ENCODE measurements at places on chromosomes 5 and 9.

DNA sequence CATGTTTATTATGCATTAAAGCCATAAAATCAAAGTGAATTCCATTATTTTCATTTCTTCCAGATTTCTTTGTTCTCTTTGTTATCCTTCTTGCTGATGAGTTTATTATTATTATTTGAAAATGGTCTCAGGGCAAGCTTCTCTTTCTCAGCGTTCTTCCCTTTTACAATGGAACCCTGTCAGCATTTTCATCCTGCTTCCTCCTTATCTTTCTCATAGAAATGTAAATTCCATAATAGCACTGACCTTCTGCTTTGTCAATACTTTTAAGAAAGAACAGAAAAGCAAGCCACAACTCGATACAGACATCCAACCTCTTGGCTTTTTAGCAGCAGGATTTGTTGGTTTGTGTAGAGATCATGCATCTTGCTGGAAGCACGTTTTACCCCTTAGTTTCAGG is 114.0 kb upstream of the BASP1 start:
- DNase-seq = no peak

- DNase-seq = no peak
Measured at GRCh38 chr9:115930472-115930871, 223.1 kb upstream of the PAPPA start.

- no peak for DNase-seq
Measured at GRCh38 chr5:120137582-120137981, 326.5 kb upstream of the PRR16 start.

- DNase-seq = no peak
Measured at GRCh38 chr9:81564632-81565031, 124.7 kb downstream of the TLE1 start.

- DNase-seq = peak; percentile 75
Measured at GRCh38 chr5:170466988-170467707, 36.7 kb upstream of the KCNIP1 start.

DNA sequence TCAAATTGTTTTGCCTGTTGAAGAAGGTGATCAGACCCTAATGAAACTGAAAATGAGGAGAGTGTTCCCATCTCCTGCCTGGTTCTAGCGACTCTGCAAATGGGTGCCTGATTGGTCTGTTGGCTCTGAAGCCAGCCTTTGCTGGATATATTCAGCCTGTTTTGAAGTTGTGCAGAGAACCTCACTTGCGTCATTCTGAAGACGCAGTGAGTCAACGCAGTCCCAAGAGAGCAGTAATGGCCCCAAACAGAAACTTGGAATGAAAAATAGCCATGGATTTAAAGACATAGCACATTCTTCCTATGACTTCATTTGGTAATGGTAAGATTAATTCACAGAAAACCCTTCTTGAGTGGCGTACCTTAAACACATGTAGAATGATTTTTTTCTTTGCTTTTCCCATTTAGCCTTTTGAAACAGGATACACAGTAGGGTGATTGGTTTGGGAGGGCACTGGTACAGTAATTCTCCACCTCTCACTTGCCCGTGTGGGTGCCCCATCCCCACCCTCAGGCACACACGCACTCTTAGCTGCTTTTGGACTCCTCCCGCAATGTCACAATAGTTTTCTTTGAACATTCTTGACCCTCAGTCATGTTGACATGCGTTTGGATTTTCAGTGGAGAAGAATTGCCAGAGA is 54.1 kb upstream of the ABL1 start:
- no peak for DNase-seq

- DNase-seq = no peak
Measured at GRCh38 chr5:131416729-131417128, 152.9 kb downstream of the CDC42SE2 start.

DNA sequence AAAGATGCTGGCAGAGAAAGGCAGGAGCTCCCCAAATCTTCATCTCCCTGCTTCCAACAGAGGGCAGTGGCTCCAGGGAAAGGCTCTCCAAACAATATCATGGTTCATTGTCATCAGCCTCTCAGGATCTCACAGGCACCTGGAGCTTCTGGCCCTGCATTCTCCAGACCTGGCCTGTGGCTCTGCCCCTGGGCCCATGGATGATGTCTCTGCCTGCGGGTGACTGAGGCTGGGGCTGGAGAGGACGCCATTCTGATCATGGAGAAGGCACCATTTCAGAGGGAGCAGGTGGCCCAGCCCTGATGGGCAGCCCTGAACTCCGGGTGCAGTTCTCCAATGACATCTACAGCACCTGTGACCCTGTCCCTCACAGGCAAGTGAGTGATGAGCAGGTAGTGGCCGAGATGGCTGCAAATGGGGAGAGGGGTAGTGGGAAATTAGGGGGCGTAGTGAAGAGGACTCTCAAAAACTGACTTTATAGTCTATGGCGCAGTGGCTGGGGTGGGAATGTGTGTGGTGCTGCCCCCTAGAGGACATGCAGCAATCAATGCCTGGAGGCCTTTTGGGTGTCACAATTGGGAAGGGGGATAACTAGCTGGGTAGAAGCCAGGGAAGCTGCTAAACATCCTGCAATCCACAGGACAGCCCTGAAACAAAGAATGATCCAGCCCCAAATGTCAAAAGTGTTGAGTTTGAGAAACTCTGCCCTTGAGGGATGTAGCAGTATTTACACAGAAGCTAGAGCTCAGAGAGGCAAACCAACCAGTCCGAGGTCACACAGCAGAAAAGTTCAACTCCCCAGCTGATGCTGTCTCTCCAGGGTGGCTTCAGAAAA is 3.2 kb downstream of the SH3PXD2B start:
- no peak for DNase-seq

GRCh38 chr5:176396330-176396729 is 7.8 kb downstream of the HIGD2A start:
- DNase-seq = no peak

GRCh38 chr9:135002336-135002735 is 84.6 kb upstream of the FCN1 start:
- no peak for DNase-seq

DNA sequence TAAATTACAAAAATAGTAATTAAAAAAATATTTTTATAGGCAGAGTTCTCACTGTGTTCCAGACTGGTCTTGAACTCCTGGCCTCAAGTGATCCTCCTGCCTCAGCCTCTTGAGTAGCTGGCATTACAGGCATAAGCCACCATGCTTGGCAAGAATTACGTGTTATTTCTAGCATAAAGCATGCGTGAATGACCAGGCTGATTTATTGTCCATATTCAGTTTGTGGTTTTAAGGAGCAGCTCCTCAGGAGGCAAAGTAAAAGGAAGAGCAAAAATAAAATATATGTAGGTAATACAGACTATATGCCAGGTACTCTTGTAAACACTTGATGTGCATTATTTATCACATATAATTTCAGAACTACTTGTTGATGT is 7.1 kb upstream of the CD180 start:
- DNase-seq = no peak

- no peak for DNase-seq
Measured at GRCh38 chr5:129617206-129617605, 130.7 kb upstream of the MINAR2 start.

DNA sequence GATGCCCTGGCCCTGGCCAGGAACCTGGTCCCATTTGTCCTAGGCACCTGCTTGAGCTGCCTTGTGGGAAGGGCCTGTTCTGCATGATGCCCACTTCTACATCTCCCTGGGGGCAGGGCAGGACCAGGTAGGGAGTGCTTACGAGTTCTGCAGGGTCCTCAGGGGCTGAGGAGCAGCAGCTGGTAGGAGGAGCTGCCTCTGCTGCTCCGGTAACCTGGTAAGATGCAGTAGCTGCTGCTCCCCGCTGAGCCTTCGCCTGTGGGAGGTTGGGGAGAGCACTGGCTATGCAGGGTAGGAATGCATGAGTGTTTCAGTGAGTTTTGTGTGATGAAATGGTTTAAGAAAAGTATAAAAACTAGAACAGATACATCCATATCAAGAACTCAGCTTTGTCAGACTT is 13.6 kb downstream of the LRRC8A start:
- no peak for DNase-seq

DNA sequence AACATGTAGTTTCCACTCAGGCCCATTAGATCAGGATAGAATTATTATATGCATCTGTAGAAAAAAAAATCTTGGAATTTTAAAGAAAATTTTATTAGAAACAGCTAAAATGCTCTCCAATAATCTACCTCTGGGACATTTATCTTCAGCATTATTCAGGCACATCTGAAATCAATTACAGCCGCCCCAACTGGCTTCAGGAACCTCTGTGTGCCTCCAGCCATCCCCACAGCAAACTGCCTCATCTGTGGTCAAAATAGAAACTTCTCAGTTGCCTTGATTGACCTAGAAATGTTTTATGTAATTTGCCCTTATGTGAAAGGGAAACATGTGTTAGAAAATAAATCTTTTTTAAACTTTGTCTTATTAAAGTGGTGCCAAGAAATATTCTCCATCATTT is 120.1 kb upstream of the LPAR1 start:
- DNase-seq = no peak

DNA sequence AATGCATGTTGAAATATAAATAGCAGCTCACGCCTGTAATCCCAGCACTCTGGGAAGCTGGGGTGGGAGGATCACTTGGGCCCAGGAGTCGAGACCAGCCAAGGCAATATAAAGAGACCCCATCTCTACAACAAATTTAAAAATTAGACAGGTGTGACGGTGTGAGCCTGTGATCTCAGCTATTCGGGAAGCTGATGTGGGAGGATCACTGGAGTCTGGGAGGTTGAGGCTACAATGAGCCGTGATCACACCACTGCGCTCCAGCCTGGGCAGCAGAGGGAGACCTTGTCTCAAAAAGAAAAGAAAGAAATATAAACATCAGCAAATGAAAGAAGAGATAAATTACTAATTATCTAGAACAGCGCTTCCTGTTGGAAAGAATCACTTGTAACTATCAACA is 105.0 kb downstream of the MAPKAP1 start:
- DNase-seq = no peak

DNA sequence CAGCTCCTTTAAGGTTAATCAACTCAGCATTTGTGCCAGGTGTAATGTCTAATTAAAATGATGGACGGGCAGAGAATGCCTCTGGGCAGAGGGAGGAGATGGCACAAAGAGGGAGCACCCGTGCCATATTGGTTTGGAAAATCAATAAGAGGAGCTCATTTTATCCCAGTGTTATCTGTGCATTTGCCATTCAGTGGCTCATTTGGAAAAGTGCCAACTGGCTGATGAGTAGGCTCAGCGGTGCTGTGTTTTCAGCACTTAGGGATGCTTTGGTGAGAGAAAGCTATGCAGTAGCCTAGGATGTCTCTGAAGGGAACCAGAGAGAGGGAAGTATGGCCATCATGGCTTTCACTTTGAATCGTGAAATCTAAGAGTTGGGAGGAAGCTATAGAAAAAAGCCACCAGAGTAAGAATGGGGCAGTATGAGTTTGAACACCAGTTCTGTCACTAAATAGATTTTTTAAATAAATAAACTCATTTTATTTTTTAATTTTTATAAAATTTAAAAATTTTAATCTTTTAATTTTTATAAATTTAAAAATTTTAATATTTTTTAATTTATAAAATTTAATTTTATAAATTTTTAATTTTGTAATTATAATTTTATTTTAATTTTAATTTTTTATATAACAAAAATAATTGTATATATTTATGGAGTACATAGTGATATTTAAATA is 472.8 kb downstream of the BRINP1 start:
- no peak for DNase-seq

DNA sequence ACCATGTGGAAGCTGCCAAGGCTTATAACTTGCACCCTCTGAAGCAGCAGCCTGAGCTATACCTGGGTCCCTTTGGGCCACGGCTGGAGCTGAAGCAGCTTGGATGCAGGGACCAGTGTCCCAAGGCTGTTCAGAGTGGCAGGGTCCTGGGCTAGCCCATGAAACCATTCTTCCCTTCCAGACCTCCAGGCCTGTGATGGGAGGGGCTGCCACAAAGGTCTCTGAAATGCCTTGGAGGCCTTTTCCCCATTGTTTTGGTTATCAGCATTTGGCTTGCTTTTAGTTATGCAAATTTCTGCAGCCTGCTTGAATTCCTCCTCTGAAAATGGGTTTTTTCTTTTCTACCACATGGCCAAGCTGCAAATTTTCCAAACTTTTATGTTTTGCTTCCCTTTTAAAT is 433.7 kb upstream of the ACO1 start:
- no peak for DNase-seq

- no peak for DNase-seq
Measured at GRCh38 chr5:113027015-113027414, 50.4 kb downstream of the DCP2 start.

GRCh38 chr9:131700076-131700475 is 39.8 kb downstream of the RAPGEF1 start:
- DNase-seq = no peak

GRCh38 chr5:90912476-90912875 is 353.9 kb downstream of the ADGRV1 start:
- no peak for DNase-seq

DNA sequence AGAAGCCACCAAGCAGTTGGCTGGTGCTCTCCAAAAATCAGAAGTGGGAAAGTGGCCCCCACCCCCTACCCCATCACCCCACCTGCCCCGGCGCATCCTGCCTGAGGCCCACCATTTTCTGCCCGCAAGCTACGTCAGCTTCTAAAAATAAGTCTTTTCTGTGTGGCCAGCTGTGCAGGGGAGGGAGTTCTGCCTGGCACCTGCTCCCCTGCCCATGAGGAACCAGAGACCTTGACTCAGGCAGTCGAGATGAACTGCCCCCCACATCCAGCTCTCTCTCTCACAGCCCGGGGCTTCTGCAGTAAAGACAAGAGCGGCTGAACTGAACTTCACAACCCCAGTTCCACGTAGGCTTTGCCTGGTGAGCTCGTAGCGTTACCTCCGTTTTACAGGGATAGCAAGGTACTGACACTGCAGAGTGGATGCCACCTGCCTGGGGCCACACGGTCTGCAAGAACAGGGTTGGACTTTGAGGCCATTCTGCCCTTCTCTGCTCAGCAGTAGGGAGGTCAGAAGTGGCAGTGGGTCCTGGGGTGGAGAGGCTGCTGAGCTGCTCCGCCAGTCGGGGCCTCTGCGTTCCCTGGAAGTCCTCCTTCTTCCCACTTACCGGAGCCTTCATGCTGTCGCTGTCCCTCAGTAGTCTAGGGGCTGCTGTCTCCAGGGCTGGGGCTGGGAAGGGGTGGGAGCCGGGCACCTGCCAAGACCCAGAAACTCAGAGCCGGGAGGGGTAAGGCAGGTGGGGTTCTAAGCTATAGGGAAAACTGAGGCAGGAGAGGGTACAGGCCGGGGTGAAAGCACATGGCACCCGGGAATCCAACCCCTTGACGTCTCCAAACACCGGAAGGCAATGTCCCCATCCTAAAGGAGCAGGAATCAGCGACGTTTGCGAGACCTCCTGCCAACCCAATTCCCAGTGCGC is 781 bp downstream of the ST6GALNAC4 start:
- DNase-seq = no peak

GRCh38 chr5:74767579-74767913 is 497 bp downstream of the NSA2 start:
- no peak for DNase-seq
